ENCODE measurements at places on chromosomes 5 and 9.

GRCh38 chr9:95171001-95171400 lies 146.5 kb downstream of the FANCC start:
- no peak for DNase-seq

DNA sequence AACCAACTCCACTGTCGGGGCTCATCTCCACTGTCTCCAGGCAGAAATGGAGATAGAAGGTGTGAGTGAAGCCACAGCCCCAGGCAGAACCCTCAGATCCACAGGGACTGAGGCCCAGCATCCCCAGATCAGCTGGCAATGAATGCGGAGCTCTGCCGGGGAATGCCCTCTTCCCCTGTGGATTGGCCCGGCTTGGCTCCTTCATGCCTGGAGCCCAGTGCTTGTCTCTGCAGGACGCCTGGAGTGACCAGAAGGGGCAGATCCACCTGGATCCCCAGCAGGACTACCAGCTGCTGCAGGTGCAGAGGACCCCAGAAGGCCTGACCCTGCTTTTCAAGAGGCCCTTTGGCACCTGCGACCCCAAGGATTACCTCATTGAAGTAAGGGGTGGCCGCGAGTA lies 3.5 kb downstream of the DBH start:
- no peak for DNase-seq

DNA sequence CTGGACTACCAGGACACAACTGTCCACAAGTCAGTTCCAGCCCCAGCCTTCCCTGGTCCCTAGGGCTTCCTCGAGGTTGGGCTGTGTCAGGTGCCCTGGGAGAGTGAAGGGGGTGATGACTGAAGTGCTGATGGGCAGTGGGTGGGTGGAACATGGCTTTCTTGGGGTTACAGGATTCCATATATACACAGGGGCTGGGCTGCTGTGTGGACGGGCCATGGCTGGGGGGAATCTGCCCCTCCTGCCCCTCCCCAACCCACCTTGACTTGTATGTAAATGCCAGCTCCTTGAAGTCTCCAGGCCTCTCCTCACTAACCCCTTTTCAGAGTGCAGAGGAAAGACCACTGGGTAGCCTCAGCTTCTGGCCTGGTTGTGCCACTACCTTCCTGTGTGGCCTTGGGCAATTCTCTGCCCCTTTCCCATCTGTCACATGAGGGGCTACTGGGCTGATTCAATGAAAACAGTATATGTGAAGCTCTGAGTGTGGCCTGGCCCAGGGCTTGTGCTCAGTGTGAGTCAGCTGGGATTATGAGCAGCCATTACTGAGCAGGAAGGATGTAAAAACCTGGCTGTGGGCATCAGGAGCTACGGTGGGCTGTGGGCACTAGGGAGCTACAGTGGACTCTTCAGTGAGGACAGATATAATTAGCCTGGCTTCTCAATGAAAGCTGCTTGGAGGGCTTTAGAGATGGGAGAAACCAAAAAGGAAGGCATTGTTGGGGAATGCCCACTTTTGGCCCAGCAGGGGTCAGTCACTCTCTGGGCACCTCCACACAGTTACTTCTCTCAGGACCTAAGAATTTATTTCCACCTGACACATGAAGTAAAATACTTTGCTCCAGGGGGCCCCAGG lies 23.3 kb downstream of the PITX1 start:
- no peak for DNase-seq

- DNase-seq: no peak
Observed at GRCh38 chr9:93937193-93937592, 18.0 kb downstream of the BARX1 start.

- no peak for DNase-seq
Observed at GRCh38 chr9:19122490-19123042, 4.7 kb downstream of the PLIN2 start.

DNA sequence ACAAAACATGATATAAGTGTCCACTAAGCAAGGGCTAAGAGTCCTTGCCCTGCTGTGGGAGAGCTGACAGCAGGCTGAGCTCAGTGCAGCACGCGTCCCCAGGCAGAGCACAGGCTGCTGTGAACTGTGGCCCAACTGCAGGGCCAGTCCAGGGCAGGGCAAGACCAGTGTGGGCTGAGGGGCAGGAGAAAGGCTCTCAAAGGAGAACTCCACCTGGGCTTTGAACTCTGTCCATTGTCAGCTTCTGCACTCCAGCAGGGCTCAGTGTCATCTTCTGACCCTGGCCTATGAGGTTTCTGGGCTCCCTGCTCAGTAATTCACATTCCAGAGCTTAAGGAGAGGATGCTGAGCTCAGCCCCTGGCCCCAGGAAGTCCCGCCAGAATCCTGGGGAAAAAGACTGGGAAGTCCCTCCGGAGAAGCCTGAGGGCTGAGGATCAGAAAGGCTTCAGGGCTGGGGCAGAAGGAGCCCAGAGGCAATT lies 37.4 kb downstream of the LHFPL2 start:
- no peak for DNase-seq

DNA sequence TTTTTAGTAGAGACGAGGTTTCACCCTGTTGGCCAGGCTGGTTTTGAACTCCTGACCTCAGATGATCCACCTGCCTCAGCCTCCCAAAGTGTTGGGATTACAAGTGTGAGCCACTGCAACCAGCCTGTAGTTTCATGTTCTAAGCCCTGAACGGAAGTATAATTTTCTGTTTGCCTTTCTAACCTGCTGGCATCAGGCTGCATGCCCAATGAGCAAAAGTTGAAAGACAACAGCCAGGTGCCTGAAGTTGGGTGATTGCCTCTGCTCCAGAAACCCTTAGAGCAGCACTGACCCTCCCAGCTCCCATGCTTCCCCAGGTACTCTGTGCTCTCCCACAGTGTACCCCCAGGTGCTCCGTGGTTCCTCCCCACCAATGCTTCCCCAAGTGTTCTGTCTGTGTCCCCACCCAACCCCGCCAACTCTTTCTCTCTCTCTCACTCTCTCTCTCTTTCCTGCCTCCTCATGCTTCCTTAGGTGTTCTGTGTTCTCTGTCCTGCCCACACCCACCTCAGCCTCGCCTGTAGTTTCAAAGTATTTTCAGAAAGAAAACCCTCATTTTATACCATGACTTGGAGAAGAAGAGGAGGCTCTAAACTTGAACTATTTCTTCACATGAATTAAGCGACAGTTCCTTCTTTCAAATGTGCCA lies 145.3 kb downstream of the SNCAIP start:
- no peak for DNase-seq
